ENCODE measurements at places on chromosomes 7 and 10.

- no peak for DNase-seq
These were observed 204.9 kb downstream of the DOCK4 start for GRCh38 chr7:112001091-112001826.

DNA sequence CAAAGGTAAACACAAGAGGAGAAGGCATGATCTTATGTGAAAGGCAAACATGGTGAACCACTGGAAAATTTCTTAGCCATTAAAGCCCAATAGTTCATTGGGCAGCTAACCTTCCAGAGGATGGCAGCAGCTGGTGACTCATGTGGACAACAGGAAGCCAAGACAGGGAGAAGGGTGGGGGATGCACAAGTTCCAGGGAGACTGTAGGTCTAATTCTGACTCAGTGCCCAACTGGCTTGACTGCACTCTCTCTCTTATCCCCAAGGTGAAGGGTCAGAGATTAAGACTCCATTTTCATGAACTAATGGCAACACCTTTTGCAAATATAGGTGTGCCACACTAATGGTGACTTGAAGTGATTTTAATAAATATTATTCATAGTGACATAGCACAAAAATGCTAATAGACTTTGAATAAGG, 47.9 kb upstream of the SLC35B4 start:
- DNase-seq = no peak

DNA sequence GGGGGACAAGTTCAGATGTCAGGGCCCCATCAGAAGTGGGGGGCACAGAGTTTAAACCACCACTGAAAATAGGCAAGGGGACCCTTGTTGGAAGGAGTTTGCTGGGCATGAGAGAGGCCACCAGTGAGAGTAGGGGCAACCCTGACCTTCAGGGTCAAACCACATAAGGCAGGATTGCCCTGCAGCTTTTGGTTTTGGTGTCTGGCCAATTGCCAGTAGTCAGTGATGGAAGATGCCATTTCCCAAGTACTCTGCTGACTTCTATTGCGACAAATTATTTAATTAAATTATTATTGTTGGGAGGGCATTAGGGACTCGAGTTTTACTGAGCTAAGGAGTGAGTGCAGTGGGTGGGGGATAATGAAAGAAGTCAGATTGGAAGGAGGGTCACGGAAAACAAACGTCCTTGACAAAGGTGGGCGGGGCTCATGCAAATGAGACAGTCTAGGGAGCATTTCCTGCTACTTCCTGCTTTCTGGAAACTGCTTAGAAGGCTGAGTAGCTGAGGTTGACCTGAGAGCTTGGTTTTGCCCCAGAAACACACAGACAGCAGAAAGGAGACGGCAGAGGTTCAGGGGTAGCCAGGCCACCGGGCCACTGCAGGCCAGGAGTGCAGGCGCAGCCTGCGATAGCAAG, 74.2 kb upstream of the ANLN start:
- no peak for DNase-seq

- DNase-seq = no peak
These were observed 999 bp downstream of the ITIH5 start for GRCh38 chr10:7665767-7666166.

- DNase-seq = no peak
These were observed 182.8 kb upstream of the CDCA7L start for GRCh38 chr7:22128528-22128920.

- no peak for DNase-seq
These were observed 450.8 kb downstream of the ETV1 start for GRCh38 chr7:13538669-13539068.

DNA sequence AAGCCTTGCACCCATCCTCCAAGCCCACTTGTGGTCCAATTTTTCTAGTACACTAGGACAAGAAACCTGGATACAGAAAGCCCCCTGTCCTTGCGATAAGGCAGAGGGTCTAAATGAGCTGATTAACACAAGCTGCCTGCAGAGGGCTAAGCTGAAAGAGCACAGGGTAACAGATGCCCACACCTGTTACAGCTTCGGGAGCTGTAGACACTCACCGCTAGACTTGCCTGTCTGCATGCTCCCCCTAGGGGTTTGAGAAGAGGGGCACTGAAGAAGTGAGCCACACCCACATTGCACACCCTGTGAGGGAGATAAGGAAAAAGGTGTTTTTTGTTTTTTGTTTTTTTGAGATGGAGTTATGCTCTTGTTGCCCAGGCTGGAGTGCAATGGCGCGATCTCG, 386.5 kb upstream of the AUTS2 start:
- no peak for DNase-seq

GRCh38 chr10:110936757-110937156, 17.4 kb downstream of the SHOC2 start:
- no peak for DNase-seq

- no peak for DNase-seq
These were observed at the start of the genes ATP6V0A4 and TMEM213 for GRCh38 chr7:138797715-138798320. Gene ATP6V0A4, minus strand, starts transcription at chr7:138798196. Its CDS starts 26,949 bp downstream, at chr7:138771247. Gene TMEM213, plus strand, starts transcription at chr7:138797994. Its CDS starts 111 bp downstream, at chr7:138798105.

DNA sequence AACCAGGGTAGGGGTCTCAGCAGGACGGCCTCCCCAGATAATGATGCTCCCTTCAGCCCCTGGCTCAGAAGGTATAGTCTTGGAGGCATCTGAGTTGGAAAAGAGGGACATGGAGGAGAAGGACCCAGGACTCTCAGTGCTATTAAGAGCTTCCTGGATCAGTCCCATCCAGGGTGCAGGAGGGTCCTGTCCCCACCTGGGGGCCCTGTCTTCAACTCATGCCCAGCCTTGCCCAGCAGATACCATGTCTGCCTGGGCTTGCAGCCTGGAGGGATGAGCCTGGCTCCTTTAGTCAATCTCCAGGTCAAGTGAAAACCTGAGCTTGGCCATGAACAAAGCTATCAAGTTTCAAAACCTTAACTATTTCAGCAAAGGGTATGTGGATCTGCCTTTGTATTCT, 67.6 kb downstream of the PRTFDC1 start:
- no peak for DNase-seq

- no peak for DNase-seq
These were observed 45.7 kb upstream of the GPR37 start for GRCh38 chr7:124811341-124811740.

- no peak for DNase-seq
These were observed 7.3 kb upstream of the KIAA1217 start for GRCh38 chr10:24201503-24202180.

- no peak for DNase-seq
These were observed 13.6 kb upstream of the LIMK1 start for GRCh38 chr7:74069790-74070618.

DNA sequence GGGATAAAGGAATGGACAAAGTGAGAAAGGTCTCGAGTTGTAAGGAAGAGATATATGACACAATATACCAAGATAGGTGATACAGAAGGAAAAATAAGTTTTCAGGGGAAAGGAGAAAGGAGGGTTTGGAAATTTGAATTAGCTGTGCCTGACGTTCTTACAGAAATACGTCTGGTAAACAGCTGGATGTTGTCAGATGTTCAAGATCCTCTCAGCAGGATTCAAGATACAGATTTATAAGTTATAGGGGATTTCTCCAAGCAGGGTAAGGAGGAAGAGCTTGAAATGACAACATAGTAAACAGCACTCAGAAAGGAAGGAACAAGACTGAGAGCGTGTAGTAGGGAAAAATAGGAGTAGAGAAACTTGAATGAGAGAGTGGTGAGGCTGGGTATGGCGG, 1184.1 kb downstream of the TYW1 start:
- no peak for DNase-seq

- DNase-seq = peak; percentile 52
These were observed 208.3 kb downstream of the USP6NL start for GRCh38 chr10:11403116-11403515.

DNA sequence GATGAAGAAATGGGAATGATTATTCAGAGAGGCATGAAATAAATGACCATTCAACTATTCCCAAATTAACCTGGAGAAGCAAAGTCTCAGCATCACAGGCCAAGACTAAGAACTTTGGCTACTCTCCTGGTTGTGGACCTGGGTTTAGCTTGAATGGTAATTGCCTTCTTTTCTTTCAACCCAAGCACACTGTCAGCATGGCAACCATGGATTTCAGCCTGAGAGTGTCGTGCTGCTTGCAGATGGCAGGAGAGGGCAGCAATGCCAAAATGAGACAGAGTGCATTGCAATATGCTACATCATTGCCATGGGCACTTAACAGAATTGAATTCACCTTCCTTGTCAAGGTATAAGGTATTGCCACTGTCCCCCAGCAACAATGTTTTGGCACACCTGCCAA, 767.2 kb downstream of the REEP3 start:
- no peak for DNase-seq

GRCh38 chr10:102669206-102670064, 25.2 kb downstream of the TRIM8 start:
- DNase-seq = no peak

DNA sequence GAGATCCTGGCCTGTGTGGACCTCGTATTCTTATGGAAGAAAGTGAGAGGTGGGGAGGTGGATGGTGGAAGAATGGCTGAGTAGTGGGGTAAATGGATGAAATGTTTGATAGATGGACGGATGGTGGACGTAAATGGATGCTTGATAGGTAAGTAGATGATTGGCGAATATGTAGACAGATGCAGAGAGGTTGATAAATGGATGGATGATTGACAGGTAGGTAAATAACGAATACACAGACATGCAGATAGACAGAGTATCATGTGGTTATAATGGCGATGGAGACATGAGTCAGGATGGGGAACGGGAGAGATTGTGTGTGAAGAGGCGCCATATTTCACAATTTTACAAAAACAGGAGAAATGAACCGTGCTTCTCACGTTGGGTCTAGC, 219.5 kb downstream of the DIP2C start:
- DNase-seq = no peak

DNA sequence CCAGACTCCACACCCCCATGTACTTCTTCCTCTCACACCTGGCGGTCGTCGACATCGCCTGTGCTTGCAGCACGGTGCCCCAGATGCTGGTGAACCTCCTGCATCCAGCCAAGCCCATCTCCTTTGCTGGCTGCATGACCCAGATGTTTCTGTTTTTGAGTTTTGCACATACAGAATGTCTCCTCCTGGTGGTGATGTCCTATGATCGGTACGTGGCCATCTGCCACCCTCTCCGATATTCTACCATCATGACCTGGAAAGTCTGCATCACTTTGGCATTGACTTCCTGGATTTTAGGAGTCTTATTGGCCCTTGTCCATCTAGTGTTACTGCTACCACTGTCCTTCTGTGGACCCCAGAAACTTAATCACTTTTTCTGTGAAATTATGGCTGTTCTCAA, 4.8 kb downstream of the OR2A25 start:
- DNase-seq = no peak

DNA sequence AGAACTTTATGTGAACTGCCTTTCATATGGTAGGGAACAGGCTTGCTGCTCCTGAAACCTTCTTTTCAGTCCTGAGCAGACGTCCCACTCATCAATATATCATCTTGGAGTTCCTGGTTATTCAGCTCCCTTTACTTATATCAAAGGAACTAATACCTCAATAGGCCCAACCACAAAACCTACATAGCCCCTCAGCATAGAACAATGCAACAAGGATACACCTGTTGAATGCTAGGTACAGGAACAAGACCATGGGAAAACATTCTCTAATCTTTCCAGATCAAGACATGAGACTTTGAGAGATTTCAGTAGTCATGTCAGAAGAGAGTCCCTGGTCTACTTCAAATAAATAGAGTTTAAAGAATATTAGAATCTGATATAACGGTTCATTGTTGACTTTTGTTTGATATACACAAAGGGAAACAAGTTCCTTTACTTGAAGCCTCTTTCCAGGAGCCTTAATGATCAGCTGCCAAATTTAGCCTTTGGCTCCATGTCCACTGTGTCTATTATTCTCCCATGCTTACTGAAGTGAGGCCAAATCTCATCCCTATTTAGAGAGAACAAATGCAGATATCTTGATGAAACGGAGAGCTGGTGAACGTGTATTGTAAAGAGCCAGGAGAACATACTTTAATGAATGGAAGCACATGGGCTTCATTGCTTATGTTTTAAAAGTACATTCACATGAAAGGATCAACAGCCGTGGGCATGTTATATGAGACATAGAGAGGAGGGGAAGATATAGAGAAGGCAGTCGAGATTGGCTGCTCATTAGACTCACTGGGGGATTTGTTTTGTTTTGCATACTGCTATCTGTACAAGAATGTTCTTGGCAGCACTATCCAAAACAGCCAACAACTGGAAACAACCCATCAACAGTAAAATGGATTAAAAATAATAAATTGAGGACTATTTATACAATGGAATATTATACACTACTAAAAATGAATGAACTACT, 9.5 kb downstream of the RHOBTB1 start:
- DNase-seq = no peak

Data from T-helper 22 cell (primary cell).